T-cell (primary cell): ENCODE measurements at places on chromosomes 3 and 15.

DNA sequence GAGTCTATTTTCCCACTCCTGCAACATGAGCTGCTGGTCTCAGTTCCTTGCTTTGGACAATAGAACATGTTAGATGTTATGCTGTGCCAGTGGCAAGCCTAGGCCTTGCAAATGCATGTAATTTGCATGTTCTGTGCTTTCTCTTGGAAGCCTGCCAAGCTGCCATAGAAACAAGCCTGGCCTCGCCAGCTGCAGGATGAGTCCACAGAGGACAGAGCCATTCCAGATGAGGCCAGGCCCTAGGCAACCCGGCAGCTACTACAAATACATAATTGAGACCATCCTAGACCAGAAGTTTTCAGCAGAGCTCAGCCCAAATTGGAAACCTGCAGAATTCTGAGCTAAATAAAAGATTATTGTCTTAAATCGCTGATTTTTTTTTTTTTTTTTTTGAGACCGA lies 39.6 kb downstream of the TRIM69 start:
- DNase-seq, result no peak
- H3K4me3 ChIP-seq, result no peak overlapping the region
- no peaks in the 10 kb centered on the region for H3K36me3 ChIP-seq
- no peaks in the 10 kb centered on the region for H3K27me3 ChIP-seq

GRCh38 chr3:30435861-30436331 lies 170.5 kb upstream of the TGFBR2 start:
- no peak for DNase-seq
- H3K27me3 ChIP-seq, result no peaks in the 10 kb centered on the region
- H3K27ac ChIP-seq, result peak overlapping the region; percentile 31
- H3K36me3 ChIP-seq, result no peaks in the 10 kb centered on the region
- H3K4me3 ChIP-seq, result peak overlapping the region; percentile 49

DNA sequence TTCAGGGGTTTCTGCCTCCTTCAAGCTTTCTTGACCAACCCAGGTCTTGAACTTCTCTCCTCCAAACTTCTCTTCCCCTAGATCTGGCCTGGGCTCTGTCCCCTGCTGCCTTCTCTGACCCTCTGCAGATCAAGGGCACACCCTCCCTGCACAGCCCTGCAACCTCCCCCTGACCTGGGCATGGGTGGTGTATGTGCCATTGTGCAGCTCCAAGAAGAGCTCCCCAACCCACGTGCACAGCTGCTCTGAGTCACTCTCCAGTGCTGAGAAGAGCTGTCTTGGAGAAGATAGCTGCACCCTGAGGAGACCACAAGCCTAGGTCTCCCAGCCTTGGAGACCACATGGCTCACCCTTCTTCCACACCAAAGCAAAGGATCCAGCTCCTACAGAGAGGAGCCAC lies 8.0 kb downstream of the MAN2C1 start:
- no peaks in the 10 kb centered on the region for H3K4me1 ChIP-seq
- H3K27ac ChIP-seq, result no peak overlapping the region
- H3K36me3 ChIP-seq, result peaks cover 74% of the 10 kb centered on the region
- H3K4me3 ChIP-seq, result no peak overlapping the region
- DNase-seq, result no peak

DNA sequence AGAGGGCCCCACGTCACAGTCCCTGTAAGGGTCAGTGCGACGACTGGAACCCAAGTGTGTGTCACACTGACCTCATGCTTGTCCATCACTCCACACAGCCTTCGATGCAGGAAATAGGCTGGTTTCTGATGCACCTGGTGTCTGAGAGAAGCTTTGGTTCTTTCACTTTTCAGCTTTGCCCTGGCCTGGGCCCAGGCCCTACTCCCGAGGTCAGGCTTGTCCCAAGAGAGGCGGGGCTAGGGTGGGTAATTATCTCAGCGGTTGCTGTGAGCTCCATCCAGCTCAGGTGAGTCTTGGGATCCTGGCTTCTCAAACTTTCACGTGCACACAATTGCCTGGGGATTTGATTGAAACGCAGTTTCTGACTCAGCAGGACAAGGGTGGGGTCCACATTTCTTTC lies 19.6 kb upstream of the CHRNB4 start:
- H3K27ac ChIP-seq, result no peak overlapping the region
- H3K4me3 ChIP-seq, result no peak overlapping the region
- no peak for DNase-seq
- peaks cover 9% of the 10 kb centered on the region for H3K27me3 ChIP-seq

- H3K4me3 ChIP-seq, result no peak overlapping the region
- H3K4me1 ChIP-seq, result peaks cover 17% of the 10 kb centered on the region
These were observed 23.9 kb upstream of the CDCP1 start for GRCh38 chr3:45170096-45170495.

- H3K4me1 ChIP-seq, result no peaks in the 10 kb centered on the region
- H3K4me3 ChIP-seq, result no peak overlapping the region
- H3K27me3 ChIP-seq, result no peaks in the 10 kb centered on the region
- no peak overlapping the region for H3K27ac ChIP-seq
- no peak for DNase-seq
- peaks cover 33% of the 10 kb centered on the region for H3K36me3 ChIP-seq
These were observed 40.2 kb downstream of the ROPN1B start for GRCh38 chr3:126009181-126009580.

- no peaks in the 10 kb centered on the region for H3K27me3 ChIP-seq
- DNase-seq, result no peak
- H3K4me1 ChIP-seq, result no peaks in the 10 kb centered on the region
- no peak overlapping the region for H3K4me3 ChIP-seq
- H3K36me3 ChIP-seq, result no peaks in the 10 kb centered on the region
These were observed 9.7 kb upstream of the NMNAT3 start for GRCh38 chr3:139687431-139687830.

DNA sequence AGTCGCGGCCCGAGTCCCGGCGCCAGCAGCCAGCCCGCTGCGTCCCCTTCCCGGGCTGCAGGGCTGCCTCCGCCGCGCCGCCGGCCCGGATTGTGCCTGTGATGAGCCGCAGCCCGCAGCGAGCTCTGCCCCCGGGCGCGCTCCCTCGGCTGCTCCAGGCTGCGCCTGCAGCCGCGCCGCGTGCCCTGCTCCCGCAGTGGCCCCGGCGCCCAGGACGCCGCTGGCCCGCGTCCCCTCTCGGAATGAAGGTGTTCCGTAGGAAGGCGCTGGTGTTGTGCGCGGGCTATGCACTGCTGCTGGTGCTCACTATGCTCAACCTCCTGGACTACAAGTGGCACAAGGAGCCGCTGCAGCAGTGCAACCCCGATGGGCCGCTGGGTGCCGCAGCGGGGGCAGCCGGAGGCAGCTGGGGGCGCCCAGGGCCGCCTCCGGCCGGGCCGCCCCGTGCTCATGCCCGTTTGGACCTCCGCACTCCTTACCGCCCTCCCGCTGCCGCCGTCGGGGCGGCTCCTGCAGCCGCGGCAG lies 1.2 kb downstream of the CHST2 start:
- peak overlapping the region; percentile 83 for H3K4me3 ChIP-seq
- H3K4me1 ChIP-seq, result peaks cover 15% of the 10 kb centered on the region
- no peak for DNase-seq
- H3K27ac ChIP-seq, result no peak overlapping the region
- no peaks in the 10 kb centered on the region for H3K36me3 ChIP-seq
- no peaks in the 10 kb centered on the region for H3K27me3 ChIP-seq

GRCh38 chr3:79167651-79168416 lies 600.0 kb downstream of the ROBO1 start:
- no peaks in the 10 kb centered on the region for H3K4me1 ChIP-seq
- no peak overlapping the region for H3K27ac ChIP-seq
- H3K36me3 ChIP-seq, result no peaks in the 10 kb centered on the region
- DNase-seq, result no peak
- no peaks in the 10 kb centered on the region for H3K27me3 ChIP-seq
